Stimulated activated CD8-positive, alpha-beta memory T cell treated with anti-CD3 and anti-CD28 coated beads, Interleukin-4, amount 100 ng/mL, for 1 hour (primary cell): ENCODE measurements at places on chromosomes 11 and 22.

- DNase-seq = no peak
These were observed 56.3 kb upstream of the PHOX2A start for GRCh38 chr11:72300268-72300667.

DNA sequence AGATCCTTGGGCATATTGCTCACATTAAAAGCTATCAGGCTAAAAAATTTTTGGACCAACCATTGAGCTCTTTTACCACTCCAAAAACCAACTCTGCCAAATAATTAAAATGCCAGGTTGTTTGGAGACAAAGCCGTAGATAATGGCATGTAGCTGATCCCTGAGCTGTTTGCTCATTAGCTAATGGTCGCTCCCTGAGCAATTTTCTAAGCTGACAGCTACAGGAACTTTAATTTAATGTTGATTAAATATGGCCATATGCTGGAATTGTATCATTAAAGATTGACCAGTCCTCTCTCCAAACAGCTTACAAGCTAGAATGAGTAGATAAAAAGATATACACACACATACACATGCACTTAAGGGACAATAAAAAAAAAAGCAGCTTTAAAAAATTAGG lies 216.2 kb upstream of the ARHGAP20 start:
- DNase-seq = no peak

GRCh38 chr11:92667486-92668152 lies 301.8 kb upstream of the MTNR1B start:
- DNase-seq = no peak

- DNase-seq = peak; percentile 71
These were observed 9.7 kb downstream of the FXYD2 start for GRCh38 chr11:117814766-117815261.

- DNase-seq = no peak
These were observed 10.0 kb upstream of the PATL1 start for GRCh38 chr11:59678813-59679165.

DNA sequence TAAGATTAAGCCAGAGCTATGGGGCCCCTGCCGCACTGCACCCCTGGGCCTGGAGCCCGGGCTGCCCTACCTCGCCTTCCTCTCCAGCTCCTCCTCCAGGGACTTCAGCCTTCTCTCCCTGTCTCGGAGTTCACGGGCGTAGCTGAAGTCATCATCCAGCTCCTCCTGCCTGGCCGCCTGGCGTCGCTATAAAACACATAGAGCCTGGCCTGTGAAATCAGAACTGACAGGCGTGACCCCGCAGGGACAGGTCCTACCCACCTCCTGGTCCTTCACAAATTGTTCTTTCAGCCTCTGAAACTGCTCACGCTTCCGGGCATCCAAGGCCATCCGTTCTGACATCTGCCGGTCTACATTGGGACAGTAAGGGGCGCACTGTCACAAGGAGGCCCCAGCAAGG lies 20.8 kb downstream of the TUBGCP6 start:
- no peak for DNase-seq

DNA sequence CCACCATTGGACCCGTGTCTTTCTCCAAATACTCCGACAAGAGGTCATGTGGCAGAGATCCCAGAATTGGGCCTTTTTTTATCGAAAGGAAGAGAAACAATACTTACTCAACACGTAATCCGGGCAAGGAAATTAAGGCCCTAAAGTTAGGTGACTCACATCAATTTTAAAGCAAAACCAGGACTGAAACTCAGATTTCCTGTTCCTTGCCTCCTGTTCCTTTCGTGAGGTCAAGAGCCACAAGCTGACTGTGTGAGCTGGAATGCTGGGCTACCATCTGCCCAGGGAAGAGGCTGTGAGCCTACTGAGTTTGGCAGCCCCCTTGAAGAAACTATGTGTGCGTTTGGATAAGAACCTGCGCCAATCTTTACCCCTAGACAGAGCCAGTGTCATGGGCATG lies 27.1 kb upstream of the MRGPRX2 start:
- no peak for DNase-seq

DNA sequence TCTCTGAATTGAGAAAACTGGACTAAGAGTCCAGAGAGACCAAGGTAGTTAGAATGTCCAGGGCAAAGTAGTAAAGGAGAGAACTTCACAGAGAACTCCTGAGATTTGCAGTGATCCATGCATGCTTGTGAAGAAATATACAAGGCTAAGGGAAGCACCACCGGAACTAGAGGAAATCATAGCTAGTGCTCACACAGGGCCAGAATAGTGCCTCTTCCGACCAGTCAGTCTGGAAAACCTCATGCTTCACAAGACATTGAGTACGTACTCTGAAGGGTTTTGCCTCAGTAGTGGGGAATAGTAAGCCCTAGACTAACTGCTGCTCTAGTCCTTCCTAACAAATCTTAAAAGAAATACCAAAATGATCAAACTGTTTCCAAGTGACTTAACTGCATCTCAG lies 108.0 kb downstream of the LRRC32 start:
- DNase-seq = no peak

DNA sequence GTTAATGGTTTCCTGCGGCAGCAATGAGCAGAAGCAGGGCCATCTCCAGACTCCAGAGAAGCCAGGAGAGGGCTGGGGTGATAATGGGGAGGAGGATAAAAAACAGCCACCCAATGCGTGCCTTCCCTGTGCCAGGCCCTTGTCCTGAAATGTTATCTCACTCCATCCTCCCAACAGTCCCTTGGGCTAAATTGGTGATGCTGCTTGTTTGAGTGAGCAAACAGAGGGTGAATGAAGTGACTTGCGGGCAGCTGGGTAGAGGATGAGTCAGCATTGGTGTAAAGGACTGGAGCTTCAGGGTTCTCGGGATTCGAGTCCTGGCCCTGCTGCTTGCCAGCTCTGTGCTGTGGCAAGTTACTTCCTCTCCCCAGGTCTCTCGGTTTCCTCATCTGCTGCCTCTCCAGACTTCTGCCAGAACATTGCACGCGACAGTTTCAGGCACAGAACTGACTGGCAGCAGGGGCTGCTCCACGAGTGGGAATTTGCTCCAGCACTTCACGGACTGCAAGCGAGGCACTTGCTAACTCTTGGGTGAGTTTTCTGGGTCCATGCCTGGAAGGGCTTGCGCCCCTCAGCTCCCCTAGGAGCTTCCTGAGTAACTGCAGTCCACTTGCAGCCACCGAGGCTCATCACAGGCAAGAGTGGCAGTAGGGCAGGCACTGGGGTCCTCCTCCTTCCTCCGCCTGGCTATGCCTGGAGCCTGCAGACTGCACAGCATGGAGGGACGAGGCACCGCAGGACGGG lies at the start of gene P2RY6:
TSS of gene P2RY6 (plus strand) at position 403 of the 744 bp plus-strand sequence. CDS start 24,181 bp downstream, outside the sequence.
- DNase-seq = no peak

DNA sequence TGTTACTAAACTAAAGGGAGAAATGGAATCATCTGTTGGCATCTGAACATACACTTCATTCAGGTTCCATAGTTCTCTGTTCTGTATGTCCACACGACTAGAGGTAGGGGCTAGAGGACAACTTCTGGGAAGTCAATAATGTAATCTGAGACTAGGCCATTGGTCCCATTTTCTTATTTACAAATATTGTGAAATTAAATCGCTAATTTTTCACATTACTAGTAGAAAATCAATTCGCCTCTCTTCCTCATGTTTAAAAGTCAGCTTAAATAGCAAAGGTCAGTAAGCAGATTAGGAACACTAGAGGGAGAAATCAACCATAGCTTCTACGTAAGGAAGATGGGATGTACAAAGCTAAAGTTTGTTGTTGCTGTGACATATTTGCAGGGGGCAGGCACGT lies 59.7 kb downstream of the CADM1 start:
- no peak for DNase-seq

DNA sequence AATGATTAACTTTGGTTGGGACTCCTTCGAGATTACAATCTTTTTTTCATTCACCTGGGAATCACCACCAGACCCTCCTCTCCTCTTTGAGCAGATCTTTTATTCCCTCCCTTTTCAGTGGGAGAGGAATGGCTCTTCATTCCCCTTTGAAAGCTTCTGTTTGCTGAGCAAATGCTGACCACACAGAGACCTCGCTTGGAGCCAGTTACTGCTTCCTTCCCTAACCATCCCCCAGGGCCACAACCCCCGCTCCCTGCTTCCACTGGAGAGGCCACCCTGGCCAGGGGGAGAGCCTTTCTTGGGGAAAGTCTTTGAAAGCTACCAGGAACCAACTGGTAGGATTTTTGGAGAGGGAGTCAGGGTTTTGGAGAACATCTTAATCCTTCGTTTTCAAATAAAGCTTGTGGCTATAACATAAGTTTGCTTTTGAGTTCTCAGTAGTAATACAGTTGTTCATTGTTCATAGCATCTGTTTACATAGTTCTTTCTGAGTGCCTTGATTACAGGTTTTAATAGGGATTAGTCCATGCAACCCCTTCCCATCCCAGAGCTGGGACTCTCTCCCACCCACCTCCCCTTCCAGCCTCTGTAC lies 138.4 kb downstream of the DBX1 start:
- DNase-seq = no peak

GRCh38 chr11:110513259-110513801 lies 83.6 kb downstream of the FDX1 start:
- no peak for DNase-seq

- no peak for DNase-seq
These were observed 3.1 kb downstream of the TRPM5 start for GRCh38 chr11:2441171-2441570.

DNA sequence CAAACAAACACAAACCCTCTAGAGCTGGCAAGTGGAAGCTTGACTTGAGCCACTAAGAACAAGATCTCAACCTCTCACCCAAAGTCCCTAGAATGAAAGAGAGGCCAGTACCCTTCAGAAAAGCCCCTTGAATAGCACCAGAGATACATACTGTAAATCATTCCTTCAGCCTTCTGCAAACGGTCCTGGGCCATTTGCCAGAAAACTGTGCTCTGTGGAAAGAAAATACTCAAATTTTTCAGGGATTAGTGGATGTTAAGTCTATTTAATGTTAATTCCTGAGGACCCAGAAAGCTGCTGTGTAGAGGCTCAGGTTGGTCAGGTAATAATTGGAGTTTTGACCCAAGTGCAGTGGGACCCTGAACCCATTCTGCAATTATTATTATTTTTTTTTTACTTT lies 16.9 kb downstream of the SERPINH1 start:
- no peak for DNase-seq

DNA sequence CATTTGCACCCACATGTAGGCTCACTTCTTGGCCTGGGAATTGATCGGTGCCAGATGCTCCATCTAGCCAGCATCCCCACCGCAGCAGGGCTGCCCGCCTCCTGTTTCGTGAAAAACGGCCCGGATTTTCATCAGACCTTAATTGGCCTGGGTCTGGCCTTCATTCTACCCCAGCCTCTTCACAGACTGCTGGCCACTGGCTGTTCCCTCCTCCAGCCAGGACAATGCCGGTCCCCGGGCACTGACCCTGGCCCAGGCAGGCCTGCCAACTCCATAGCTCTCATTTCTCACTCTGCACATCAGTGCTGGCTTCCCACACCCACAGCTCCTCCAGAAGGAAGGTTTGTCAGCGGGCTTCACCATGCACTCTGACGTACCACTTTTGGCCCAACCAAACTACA lies 27.9 kb downstream of the TIMP3 start:
- no peak for DNase-seq

GRCh38 chr11:9265211-9266131 lies at the start of gene DENND5A:
Gene DENND5A, minus strand, starts transcription at chr11:9265350. Its CDS starts 281 bp downstream, at chr11:9265069.
- DNase-seq = no peak

- no peak for DNase-seq
These were observed 7.2 kb upstream of the CCDC83 start for GRCh38 chr11:85848006-85848405.

GRCh38 chr11:35620795-35621194 lies 2.5 kb downstream of the FJX1 start:
- DNase-seq = no peak

DNA sequence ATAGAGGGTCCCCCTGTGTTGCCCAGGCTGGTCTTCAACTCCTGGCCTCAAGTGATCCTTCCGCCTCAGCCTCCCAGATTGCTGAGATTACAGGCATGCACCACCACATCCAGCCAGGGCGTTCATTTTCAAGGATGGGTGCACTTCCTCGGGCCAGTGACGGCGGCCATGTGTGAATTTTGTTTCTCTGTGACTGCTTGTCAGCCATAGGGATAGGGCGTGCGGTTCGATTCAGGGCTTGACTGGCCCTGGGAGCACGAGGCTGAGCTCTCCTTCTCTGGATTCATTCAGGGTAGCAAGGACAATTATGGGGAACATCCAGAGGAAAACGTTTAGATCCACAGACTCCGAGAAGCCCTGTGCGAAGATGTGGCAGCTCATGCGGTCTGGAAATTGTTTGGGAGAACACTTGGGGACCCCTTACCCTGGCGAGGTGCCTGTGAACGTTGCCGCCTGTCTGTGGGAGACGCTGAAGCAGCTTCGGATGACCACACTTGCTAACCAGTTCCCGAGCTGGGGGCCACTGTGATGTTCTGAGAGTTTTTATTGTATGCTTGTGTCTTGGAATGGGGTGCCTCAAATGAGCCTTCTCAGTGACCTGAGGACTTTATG lies 2.9 kb downstream of the PTDSS2 start:
- no peak for DNase-seq

GRCh38 chr22:43205261-43205691 lies 18.3 kb upstream of the TTLL12 start:
- peak; percentile 9 for DNase-seq

- no peak for DNase-seq
These were observed 43.9 kb upstream of the GRIK4 start for GRCh38 chr11:120467627-120468026.

DNA sequence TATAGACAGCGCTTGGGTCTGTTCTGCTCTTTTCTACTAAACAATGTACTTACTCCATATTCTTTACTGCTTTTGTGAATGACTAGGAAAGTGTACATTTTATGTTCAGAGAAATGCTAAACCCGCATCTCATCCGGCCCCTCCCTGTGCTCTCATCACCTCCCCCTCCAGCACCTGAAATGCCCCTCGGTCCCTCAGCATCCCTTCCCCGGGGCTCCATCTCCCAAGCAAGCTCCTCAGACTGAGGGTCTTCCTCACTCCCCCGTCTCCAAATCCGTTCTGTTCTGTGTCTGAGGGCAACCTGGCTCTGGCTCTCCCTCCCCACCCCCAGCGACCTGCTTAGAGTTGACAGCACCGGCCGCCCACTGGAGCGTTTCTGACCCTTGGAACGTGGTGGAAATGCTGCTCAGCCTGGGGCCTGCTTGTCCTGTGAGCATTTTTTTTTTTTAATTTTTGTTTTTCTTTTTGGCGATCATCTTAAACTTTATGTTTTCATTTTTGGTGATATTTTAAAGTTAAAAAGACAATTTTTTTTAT lies 1.4 kb downstream of the SELENOO start:
- no peak for DNase-seq

DNA sequence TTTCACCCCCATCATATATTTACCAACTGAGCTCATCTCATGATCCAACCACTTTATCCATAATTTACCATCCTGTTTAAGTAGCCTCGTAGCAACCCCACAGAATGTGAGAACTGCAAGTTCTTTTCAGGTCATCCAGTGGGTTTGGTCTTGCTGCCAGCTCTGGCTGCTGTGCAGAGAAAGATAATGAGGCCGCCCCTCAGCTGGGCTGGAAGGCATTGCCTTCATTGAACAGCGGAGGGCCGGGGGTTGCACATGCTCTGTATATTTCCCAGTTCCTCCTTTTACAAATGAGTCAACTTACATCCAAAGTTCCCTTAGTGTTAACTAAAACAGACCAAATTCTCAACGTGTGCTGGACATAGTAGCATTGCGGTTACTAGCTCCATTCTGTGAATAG lies 96.7 kb downstream of the SYN3 start:
- no peak for DNase-seq
